ENCODE measurements at places on chromosomes 3 and 15. TPM values are rescaled to one million over a fixed set of nuclear protein-coding genes. Genes with fewer than 3 reads are reported as not detected.

The TRPM1 gene
- not detected for total RNA-seq

The THAP10 gene
- 4.8 TPM for total RNA-seq

The SPG11 gene
- total RNA-seq = 8.4 TPM

The CHRNB4 gene
- total RNA-seq = 0.77 TPM

Data from A549 treated with RU486 at 1 μM for 4 hours (cell line).